ENCODE measurements at places on chromosomes 1 and 21.

DNA sequence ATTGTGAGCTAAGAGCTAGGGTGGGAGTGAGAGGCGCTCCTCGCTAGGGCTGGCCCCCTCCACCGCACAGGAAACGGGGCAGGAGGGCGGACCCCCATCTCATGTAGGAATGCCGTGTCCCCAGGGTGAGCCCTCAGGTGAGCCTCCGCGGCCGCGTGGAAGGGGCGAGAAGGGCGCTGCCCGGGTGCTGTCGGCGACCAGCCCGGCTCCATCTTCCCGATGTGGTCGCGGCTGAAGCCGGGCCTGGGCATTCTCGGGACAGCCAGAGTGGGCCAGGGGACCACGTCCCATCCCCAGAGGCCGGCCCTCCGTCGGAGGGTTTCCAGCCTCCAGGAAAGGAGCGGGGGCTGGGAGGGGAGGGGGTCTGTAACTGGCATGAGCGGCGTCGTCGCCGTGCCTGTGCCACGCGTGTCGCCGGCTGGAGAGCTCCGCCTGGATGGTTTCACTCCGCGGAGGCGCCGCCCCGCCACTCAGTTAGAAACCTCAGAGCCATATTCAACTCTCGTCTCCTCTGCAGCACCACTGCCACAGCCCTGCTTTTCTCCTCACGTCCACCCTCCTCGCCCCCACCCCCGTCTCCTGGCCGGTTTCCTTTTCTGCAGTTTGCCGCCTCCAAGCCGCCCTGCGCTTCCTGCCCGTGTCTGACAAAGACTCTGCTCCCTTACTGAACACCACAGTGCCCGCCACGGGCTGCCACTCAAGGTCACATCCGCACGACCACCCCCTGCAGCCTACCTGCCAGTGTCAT, at the start of gene TMEM269:
TSS of gene TMEM269 (plus strand) at position 46 of the 748 bp plus-strand sequence. CDS start 4,903 bp downstream, outside the sequence.
- peak; percentile 63 for DNase-seq

GRCh38 chr1:91684481-91685196, 184.0 kb downstream of the CDC7 start:
- DNase-seq, result no peak

GRCh38 chr1:197604302-197604701, 171.0 kb downstream of the DENND1B start:
- DNase-seq, result no peak

- no peak for DNase-seq
These were observed 69.8 kb downstream of the PRDM2 start for GRCh38 chr1:13769830-13770229.

DNA sequence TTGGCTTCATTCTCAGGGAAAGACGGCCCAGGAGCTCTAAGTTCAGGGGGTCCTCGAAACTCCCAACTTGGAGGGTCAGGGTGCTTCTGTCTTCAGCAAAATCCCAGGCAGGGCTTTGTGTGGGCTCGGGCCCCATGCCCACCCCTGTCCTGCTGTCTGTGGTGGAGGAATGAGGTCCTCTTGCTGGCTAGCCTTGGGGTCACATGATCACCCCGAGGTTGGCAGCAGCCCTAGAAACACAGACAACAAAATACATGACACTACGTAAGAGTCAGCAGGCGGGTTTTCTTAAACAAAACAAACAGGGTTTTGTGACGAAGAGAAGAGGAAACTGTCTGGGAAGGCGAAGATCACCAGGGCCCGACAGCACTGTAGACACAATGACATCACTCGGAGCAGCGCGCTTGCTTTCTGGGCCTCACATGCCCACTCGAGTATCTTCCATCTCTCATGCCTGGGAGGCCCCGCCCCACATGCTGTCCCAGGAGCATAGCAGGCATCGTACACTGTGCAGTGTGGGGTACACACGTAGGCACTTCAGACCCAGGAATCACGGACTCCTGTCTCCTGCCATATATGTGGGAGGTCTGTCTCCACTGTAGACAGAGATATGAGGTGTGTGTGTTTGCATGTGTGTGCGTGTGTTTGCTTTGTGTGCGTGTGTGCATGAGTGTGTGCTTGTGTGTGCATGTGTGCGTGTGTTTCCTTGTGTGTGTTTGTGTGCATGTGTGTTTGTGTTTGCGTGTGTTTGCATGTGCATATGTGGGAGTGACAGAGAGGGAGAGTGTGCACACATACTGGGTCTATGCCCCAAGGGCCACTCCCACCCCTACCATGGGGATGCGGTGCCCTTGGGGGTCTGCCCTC, 94.7 kb downstream of the SIK1 start:
- no peak for DNase-seq

GRCh38 chr1:14929547-14930246, 223.8 kb upstream of the TMEM51 start:
- peak; percentile 42 for DNase-seq

DNA sequence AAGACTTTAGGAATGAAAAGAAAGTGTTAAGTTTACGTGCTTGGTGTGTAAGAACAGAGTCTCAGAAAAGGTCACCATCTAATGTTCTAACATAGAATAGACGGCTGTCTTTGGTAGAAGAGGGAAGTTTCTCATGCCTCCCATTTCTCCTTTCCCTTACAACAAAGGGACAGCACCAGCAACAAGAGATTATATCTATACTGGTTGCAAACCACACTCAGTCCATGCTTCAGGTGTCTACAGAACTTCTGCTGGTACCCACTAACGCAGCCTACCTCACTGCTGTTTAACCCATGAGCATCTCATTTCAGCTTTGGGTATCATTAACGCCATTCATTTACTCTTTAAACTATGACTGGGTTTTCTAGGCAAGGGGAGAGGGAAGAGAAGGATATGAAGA, 9.2 kb upstream of the ITPKB start:
- no peak for DNase-seq

DNA sequence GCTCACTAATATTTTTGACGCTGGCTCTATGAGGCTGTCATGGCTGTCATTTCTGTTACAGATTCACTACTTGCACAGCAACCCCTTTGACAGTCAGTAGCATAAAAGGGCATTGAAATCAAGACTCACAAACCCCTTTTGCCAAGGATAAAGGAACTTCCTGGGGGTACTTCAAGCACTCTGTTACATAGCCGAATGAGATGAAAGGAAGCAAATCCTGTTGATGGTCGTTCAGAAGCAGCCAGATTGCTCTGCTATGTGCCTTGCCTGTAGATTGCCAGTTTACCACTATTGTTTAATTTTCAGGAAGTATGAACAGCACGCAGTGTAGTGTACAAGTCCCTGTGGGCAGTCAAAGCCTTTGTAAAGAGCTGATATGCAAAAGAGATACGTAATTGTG, 296.2 kb downstream of the LRRIQ3 start:
- DNase-seq, result no peak

DNA sequence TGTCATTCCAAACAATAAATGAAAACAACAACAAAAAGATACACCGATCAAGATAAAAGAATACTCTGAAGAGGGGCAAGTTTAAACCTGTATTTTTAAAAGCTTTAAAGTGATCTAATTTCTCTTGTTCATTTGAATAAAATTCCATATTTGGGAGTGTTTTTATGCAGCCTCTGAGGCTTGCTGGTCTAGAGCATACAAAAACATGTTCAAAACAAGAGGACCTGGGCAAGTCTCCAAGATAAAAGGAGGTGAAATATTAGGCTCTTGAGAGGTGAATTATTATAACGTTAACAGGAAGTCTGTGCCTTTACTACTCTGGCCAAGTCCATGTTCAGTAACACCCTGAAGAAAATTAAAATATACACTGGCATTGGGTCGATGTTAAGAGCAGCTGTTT, 20.1 kb downstream of the URB1 start:
- no peak for DNase-seq

DNA sequence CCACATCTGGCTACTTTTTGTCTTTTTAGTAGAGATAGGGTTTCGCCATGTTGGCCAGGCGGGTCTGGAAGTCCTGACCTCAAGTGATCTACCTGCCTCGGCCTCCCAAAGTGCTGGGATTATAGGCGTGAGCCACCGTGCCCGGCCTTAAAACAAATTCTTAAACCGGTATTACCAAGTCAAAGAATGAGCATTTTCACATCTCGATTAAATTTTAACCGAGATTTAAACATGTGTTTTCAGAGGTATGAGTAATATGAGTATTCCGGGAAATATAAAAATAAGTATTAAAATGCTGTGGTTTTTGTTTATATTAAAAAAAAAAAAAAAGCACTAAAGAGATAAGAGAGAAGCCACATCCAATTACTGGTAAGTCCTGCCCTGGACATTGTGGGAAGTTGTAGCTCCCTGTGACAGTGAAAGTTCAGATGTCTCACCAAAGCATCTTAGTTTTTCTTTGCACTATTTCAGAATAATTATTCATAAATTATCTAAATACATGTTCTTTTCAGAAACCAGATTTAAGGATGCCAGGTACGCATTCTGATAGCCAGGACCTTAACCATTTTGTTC, 24.9 kb downstream of the ZNF281 start:
- DNase-seq, result no peak

GRCh38 chr1:173934440-173934839, 17.3 kb upstream of the SERPINC1 start:
- no peak for DNase-seq

DNA sequence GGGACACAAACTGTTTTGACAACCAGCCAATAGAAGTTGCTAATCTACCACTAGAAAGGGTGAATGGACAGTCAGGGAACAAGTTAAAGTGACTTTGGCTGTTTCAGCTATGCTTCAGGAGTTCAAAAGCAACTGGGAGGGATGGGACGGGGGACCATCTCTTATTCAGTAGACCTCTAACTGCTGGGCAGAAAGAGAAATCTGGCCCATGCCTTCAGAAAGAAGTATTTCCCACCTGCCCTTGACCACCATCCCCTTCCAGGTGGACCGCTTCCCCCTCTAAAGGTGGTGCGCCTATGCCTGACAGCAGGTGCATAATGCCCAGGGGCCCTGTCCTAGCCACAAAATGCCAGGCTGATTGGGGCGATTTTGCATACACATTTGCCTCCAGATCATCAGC, 5.2 kb downstream of the ITPKB start:
- DNase-seq, result no peak

DNA sequence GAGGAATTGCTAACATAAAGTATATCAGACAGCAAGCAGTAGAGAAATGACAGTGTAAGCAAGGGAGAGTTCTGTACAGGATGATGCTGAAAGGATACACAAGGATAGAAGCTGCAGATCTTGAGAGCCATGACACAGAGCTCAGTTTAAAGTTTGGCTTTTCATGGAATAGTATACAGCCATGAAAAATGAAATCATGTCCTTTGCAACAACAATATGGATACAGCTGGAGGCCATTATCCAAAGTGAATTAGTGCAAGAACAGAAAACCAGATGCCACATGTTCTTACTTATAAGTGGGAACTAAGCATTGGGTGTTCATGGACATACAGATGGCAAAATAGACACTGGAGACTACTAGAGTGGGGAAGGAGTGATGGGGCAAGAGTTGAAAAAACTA, 169.8 kb downstream of the ST6GALNAC5 start:
- DNase-seq, result no peak

GRCh38 chr1:241999026-241999425, at the start of gene MAP1LC3C:
TSS of gene MAP1LC3C (minus strand) at chr1:241999098. CDS start at chr1:241999008, 90 bp downstream.
- DNase-seq, result no peak

GRCh38 chr1:28457678-28458077, 48.2 kb upstream of the RCC1 start:
- no peak for DNase-seq

GRCh38 chr1:197224160-197224559, 43.9 kb upstream of the CRB1 start:
- no peak for DNase-seq

- peak; percentile 35 for DNase-seq
These were observed 89.7 kb downstream of the DMRTA2 start for GRCh38 chr1:50333595-50333974.

GRCh38 chr1:63127376-63127775, 195.0 kb upstream of the FOXD3 start:
- DNase-seq, result no peak

- no peak for DNase-seq
These were observed 48.5 kb downstream of the OPRD1 start for GRCh38 chr1:28860332-28861073.

DNA sequence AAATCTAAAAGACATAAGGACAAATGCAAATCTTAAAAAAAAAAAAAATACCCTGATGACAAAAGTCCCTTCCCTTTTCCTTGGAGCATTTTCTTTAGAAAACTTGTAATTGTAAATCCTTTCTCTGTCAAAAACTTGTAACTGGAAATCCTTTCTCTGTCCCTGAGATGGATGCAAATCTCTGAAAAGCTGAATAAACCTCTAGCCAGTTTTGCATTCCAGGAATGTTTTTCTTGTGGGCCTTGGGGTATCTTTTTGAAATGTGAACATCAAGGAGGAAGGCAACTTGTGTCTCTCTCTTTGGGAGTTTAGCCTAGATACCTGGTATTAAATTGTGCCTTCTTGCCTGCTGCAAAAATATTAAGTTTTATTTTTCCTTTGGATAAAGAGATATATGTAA, 305.3 kb downstream of the KCNT2 start:
- DNase-seq, result no peak

Measured in pancreas (tissue), 10 donors.